NCI-H226 (cell line): ENCODE measurements at places on chromosomes 1 and 21.

- no peak for DNase-seq
Observed at GRCh38 chr1:67847466-67847865, 14.2 kb upstream of the GNG12 start.

GRCh38 chr1:2567083-2567679 is 11.0 kb downstream of the TNFRSF14 start:
- DNase-seq: no peak

- DNase-seq: no peak
Observed at GRCh38 chr1:29166291-29166878, 15.3 kb downstream of the SRSF4 start.

DNA sequence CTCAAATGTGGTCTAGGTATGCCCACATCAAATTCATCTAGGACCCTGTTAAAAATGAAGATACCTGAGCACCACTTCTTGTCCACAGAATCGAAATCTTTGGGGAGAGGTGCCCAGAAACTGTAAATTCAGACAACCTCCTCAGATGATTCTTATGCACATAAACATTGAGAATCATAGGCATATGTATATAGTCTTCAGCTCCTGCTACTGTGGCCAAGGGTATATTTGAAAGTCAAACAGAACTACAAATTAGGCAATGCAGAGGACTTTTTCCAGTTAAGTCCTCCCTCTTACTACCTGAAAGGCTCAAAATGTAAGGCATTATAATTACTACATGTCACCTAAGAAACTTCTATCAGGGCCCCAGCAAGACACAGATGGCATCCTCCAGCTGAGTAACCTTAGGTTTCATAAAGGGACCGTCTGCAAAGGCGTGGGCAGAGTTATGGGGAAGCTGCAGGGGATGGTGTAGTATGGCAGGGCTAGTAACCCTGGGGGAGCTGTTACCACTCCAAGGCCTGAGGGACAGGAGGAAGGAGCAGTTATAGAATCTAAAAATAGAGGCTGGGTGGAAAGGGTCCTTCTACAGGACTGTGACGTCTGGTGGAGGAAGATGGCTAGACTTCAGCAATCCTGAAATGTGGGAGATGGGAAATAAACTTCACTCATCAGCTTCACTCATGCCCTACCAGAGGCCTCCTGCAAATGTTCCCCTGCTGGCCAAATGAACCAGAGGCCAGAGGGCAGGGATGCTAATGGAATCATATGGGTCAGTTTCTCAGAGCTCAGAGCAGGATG is 46.3 kb downstream of the DAB1 start:
- DNase-seq: no peak

GRCh38 chr1:6222636-6223035 is 13.1 kb downstream of the ICMT start:
- DNase-seq: peak; percentile 47

DNA sequence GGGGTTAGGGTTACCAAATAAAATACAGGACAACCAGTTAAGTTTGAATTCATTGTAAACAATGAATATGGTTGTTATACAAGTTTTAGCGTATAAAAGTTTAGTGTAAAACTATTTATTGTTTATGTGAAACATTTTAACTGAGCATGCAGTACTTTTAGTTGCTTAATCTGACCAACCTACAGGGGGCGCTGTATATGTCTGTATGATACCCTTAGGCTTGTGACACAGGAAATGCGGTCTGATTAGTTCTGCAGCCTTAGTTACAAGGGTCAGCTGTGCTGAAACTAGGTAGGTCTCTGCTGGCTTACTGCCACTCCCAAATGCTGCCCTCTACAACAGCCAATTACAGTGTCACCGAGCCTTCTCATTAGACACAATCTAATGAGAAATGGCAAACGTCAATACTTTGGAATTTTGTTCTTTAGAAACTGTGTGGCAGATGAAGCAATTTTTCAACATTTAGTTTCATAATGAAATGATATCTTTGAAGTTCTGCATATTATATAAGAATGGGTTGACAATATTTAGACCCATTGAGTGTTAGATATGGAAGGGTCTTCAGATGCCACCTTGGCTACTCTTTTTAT is 56.2 kb downstream of the NTNG1 start:
- no peak for DNase-seq

GRCh38 chr1:197388801-197389200 is 120.7 kb downstream of the CRB1 start:
- peak; percentile 51 for DNase-seq

- no peak for DNase-seq
Observed at GRCh38 chr1:45317166-45317565, 9.5 kb upstream of the HPDL start.

GRCh38 chr1:44217809-44218410 is 4.6 kb downstream of the DMAP1 start:
- DNase-seq: peak; percentile 36

DNA sequence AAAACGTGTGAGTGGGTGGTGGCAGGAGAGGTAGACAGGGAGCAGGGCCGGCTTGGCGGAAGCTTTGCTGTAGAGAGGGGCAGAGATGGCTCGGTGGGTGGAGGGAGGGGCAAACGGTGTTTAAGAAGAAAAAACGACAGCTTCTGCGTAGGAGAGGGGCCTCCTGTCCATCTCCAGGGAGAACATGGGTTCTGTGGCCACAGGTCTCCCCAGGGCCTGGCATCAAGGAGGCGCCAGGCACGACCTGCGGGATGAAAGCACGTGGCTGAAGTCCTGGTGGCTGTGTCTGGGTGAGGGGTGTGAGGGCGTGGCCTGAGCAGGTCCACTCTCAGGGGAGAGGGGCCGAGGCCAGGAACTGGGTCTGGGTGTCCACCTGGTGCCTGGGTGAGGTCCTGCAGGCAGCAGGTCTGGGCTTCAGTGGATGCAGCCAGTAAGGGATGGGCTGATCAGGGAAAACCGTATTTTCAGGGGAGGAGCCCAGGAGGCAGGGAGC is 940 bp upstream of the PRKCZ start:
- peak; percentile 39 for DNase-seq

GRCh38 chr1:163365186-163365585 is 43.4 kb downstream of the NUF2 start:
- DNase-seq: no peak

- peak; percentile 10 for DNase-seq
Observed at GRCh38 chr21:31554511-31555022, 104.9 kb upstream of the SOD1 start.
